ENCODE measurements at places on chromosomes 1 and 21. TPM values are rescaled to one million over a fixed set of nuclear protein-coding genes. Genes with fewer than 3 reads are reported as not detected.

DNA sequence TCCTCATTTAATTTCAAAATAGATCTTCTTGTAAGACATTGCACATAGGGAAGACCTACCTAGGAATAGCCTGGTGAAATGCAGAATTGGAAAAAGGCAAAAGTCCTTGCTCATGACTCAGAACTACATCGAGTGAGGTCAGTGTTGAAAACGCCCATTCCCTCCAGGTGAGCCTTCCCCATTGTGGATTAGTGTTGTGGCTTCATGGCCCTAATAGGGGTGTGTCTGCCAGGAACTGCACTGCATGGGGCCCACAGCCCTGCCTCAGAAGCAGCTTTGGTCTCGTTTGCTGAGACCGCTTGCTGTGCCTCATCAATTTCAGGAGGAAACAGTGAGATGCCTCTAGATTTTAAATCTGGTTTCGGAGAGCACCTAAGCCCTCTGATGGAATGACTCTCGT, 17.0 kb downstream of the TFF3 start:
- no peak for DNase-seq

- DNase-seq: no peak
These were observed 3.2 kb downstream of the DMBX1 start for GRCh38 chr1:46492871-46493270.

DNA sequence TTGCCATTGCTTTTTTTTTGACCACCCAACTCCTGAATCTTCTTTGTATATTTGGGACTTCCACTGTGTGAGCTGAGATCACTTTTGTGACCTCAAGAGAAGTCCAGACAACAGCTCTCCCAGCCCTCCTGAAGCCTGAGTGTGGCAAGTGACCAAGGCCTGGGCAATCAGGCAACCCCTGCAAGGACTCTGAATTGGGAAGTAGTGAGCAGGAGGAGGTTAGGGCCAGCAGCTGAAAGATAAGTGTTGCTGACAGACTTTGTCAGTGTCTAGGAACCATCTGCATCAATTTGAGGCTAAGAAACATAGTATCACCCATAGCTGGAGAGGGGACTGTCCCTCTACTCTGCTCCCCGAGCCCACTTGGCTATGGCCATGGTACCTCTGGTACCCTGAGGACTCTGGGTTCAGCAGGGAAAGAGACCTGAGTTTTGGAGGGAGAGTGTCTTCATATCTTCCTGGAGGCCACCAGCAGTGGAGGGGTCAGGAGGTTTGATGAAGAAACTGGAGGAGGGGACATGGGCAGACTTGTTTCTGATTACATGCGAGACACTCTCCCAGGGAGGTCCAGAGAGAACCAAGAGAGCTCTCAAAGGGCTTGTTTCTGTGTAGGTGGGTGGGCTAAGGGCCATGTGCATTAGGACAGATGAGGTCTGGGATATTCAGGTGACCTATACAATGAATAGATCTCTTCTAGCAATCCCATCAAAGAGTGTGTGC, 147.0 kb upstream of the DNAH14 start:
- no peak for DNase-seq

DNA sequence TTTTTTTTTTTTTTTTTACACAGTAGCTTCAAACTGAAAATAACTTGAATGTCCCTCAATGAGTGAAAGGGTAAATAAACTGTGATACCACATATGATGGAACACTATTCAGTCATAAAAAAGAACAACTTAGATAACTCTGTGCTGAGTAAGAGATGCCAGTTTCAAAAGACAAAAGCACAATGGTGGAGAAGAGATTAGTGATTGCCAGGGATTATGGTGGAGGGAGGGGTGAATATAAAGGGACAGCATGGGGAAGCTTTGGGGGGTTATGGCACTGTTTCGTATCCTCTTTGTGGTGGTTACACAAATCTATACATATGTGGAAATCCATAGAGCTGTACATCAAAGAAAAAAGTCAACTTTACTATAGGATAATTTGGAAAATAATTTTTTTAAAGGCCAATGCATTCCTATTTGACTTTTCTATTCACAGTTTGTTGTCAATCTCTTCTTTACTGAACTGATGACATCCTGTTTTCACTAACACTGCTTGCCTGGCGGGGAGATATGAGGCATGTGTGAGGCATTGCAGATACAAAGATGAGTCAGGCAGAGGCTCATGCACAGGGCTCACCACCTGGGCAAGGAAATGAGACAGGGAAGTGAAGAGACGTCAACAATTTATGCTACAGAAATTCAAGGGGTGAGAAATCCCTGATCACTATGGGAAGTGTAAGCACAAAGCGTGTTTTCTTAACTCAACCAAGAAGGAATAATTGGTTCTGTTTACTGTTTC, 302.7 kb downstream of the DUSP10 start:
- peak; percentile 84 for DNase-seq

Gene PM20D1
- not detected for polyA plus RNA-seq
